NCI-H1048 (cell line): ENCODE measurements at places on chromosomes 12 and 14.

DNA sequence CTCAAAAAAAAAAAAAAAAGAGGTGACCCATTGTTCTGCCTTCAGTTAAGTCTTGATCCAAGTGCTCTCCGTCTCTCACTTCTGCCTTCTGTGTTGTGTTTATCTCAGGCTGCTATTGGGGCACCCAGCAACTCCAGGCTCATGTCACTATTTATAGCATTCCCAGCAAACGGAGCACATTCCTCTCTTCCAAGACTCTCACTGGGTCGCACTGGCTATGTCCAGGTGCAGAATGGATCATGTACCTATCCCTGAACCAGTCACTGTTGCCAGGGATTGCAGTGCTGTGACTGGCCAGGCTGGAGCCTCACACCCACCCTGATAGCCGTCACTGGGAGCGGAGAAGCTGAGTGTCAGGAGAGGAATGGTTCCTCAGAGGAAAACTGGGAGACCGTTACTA is 31.2 kb downstream of the RHOF start:
- no peak for DNase-seq

DNA sequence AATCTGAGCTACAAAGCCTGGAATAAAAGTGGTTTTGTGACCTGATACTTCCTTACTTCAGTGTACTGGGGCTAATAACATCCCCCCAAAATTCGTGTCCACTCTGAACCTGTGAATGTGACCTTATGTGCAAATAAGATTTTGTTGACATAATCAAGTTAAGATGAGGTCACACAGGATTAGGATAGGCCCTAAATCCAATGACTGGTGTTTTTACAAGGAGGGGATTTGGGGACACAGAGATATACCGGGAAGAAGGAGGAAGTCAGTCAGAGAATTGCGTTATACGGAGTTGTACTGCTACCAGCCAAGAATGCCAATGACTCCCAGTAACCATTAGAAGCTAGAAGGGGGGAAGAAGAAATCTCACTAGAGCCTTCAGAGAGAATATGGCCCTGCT is 299.9 kb downstream of the ACSS3 start:
- DNase-seq, result no peak

- no peak for DNase-seq
These were observed 9.7 kb downstream of the TNS2 start for GRCh38 chr12:53059434-53060063.

DNA sequence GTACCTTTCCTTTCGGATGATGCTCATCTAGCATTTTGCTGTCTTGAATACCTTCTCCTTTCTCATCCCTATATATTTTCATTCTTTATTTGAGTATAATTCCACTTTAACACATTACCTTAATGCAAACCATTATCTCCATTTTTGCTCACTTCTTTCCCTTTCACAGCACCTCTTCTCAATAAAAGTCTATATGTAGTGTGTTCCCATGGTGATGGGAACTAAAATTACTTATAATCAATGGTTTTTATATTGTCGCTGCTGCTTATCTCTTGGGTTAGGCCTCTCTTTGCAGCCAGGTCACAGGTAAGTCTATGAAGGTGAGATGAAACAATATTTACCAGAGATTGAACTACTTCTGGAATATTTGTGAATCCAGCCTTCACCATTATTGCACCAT is 121.6 kb upstream of the FGD4 start:
- no peak for DNase-seq

- no peak for DNase-seq
These were observed 1.0 kb downstream of the PRPF39 start for GRCh38 chr14:45084946-45085346.

- no peak for DNase-seq
These were observed 50.0 kb upstream of the GPATCH2L start for GRCh38 chr14:76101391-76102379.

DNA sequence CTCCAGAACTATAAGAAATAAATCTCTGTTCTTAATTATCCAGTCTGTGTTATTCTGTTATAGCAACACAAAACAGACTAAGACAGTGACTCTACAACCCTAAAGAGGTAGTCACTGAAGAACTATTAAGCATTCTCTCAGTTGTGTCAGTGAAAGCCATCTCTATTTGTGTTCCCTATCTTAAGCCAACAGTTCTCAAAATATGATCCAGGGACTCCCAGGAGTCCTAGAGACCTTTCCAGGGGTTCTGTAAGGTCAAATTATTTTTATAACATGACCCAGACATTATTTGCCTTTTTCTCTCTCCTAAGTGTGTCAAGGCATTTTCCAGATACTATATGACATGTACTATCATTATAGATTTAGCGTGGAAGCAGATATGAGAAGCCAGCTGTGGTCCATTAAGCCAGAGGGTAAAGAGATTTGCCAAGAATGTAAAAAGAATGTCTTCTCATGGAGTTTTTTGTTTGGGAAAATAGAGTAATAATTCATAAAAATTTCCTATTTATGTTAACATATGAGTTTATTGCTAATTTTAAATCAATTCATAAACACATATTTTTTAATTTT is 315.8 kb downstream of the RGS6 start:
- no peak for DNase-seq

DNA sequence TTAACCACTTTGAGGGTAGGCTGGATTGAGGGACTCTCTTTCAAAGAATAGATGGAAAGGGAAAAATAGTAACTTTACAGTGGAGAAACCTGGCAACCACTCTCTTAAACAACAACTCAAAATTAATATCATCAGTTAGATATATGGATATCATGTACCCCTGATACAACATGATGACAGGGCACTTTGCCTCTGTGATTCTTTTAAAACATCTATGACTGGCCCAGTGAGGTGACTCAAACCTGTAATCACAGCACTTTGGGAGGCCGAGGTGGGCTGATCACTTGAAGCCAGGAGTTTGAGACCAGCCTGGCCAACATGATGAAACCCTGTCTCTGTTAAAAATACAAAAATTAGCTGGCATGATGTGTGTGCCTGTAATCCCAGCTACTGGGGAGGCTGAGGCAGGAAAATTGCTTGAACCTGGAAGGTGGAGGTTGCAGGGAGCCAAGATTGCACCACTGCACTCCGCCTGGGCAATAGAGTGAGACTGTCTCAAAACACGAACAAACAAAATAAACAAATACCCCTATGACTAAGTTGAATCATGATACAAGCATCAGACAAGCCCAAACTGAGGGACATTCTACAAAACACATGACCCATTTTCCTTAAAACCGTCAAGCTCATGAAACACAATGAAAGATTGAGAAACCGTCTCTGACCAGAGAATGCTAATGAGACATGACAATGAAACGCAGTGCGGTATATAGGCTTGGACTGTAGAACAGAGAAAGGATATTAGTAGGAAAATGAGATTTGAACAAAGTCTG is 26.4 kb upstream of the SLC7A8 start:
- DNase-seq, result no peak

DNA sequence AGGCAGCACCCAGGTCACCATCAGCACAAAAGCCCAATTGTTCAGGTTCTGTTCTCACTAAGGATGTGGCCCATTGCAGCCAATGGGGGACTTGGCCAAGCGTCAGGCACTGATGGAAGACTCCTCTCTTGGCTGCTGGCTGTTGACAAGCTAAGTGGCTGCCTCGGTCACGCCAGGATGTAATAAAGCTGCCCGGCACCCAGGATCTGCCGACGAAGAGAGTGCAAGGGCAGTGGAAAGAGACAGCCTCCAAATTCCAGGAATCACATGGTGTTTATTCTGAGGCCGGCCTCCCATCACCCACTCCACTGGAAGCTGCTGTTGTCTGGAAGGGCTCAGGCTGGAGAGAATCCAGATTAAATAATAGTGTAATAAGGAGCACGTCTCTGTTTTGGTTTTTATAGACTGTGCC is 451.8 kb upstream of the TBX3 start:
- no peak for DNase-seq

GRCh38 chr12:92098594-92099380 is 46.9 kb downstream of the BTG1 start:
- no peak for DNase-seq

DNA sequence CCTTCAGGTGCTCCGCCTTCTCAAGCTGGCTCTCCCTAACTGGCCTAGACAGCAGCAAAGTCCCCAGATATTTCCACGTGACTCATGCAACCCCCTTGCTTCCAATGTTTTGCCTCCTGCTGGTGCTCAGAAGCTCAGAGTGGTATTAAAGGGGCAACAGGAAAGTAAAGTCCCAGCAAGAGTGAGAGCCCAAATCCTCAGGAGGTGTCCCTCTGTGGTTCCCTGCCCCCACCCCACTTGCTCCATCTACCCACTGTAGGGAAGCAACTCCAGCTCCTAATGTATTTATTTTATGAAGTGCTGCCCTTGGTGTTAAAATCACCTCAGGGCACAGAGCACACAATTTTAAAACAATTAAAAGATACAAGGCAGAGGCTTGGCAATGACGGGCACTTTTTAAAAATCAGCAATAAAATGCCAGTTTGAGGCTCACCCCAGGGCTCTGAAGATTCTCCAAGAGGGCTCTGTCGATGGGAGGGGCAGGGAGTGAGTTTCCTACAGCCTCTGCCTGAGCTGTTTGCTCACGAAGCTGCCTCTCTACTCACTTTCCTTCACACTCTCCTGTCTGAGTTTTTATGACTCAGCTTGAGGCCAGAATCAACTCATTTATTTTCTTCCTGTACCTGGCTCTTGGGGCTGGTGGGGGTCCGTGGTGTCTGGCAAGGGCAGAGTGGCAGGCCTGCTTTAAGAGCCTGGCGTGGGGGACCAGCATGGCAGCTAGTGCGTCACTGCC is 81.9 kb upstream of the MAX start:
- no peak for DNase-seq

GRCh38 chr12:15788233-15789219 is 662 bp downstream of the EPS8 start:
- DNase-seq, result no peak

- no peak for DNase-seq
These were observed 62.7 kb downstream of the GALNT4 start for GRCh38 chr12:89461649-89462612.

DNA sequence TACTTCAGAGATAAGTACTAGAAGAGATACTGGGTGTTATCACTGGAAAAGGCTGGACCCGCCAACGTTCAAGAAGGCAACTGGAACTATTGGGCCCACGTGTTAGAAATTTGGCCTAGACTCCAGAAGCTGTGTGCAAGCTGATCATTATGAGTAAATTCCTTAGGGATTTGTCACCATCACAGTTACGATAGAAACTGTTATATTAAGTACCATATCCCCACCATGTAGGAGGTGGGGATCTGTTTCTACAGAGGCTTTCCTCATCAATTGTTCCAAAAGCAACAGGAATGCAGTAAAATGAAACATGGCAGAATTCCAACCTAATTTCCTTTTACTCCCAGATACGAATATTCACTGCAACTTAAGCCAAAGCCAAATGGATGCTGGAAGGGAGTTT is 170.7 kb downstream of the NOVA1 start:
- no peak for DNase-seq

- no peak for DNase-seq
These were observed 5.1 kb downstream of the ADCY4 start for GRCh38 chr14:24329736-24330135.

DNA sequence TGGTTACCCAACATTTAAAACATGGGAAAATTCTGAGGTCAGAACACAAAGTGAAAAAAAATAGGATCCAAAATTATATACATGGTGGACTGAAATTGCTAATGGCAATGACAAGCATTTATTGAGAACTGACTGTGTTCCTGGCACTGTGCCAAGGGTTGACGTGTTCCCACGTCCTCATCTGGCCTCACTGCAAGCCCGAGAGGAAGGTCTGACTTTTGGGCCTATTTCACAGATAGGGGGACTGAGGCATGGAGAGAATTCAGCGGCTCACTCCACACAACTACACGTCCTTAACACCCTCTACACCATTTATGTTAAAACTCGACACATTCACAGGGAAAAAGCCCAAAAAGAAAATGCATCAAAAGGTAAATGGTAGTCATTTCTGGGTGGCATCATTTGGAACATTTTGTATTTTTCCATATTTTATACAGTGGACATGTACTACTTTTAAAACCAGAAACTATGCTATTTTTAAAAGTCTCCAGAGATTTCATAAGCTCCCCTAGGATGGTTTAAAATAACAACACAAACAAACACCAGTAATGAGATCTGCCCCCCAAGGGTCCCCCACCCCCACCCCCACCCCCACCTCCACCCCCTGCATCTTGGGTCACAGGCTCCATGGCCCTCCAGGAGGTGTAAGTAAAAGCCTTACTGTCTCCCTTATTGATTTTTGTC is 27.7 kb downstream of the CLMN start:
- DNase-seq, result no peak

- DNase-seq, result no peak
These were observed 10.1 kb downstream of the RAP1B start for GRCh38 chr12:68620519-68621471.

DNA sequence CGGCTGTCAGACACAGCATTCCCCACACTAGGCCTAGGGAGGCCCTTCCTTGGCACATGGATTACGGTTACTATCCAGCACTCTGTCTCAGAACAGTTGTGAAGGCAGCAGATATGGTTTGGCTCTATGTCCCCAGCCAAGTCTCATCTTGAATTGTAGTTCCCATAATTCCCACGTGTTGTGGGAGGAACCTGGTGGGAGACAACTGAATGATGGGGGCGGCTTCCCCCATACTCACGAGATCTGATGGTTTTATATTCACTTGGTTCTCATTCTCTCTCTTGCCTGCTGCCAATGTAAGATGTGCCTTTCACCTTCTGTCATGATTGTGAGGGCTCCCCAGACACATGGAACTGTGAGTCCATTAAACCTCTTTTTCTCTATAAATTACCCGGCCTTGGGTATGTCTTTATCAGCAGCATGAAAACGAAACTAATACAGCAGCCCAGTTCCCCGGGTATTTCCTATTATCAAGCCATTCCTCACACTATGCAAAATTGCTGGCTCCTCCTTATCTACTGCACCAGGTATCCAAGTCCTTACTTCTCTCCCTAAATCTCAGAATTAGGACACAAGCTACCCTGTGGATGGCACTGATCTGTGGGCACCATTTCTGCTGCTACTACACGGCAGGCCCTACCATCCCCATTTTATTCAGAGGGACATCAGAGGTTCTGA is 33.3 kb downstream of the NT5DC3 start:
- no peak for DNase-seq

DNA sequence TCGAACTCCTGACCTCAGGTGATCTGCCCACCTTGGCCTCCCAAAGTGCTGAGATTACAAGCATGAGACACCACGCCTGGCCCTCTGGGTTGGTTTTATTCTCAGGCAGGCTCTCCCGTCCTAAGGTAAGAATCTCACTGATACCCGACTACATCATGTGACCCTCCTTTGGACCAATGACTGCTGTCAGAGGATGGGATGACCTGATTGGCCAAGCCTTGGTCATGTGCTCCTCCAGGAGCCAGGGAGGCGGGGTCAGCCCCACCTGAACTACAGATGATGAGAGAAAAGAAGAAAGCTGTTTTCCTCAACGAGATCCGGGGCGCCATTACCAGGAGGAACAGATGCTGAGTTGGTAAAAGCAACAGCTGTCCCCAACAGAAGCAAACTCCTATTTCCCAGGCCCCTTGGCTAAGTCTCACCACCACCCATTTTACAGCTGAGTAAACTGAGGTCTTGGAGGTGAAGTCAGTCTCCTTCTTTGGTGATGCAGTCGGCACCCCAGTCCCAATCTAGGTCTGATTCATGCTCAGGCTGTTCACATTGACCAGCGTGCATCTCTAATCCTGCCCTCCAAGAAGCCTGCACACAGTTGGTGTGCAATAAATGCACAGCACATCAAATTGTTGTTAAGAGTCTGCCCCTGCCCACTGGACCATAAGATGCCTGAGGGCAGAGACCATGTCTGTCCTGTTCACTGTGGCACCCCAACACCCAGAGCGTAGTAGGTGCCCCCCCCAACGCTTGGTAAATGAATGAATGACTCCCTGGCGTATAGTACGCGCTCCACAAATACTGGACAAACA is 118.8 kb downstream of the SCARB1 start:
- peak; percentile 64 for DNase-seq
